ENCODE measurements at places on chromosomes 2 and 18.

- DNase-seq = no peak
Measured at GRCh38 chr2:11687736-11688135, 17.7 kb upstream of the NTSR2 start.

GRCh38 chr2:236049981-236050380 lies 118.2 kb downstream of the GBX2 start:
- DNase-seq = peak; percentile 24

DNA sequence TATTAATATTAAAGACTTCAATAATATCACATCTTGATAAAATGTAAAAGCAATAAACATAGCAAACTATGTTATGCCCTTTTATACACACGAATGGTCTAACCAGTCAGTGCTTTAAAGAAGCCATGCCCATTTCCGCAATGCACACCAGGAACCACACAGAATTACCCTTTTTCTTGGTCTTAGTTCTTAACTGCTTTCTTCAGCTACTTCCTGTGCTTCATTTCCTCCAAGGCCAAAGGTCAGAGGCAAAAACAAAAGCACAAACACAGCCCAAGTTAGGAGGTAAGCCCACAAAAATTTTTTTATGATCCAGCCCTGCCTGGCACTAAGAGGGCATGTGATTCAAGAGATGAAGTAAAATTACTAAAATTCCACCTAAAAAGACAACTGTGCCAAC lies 267.2 kb downstream of the FBXO15 start:
- no peak for DNase-seq

GRCh38 chr18:63578357-63578958 lies 8.7 kb upstream of the SERPINB13 start:
- DNase-seq = peak; percentile 15

GRCh38 chr18:48641981-48642380 lies 103.2 kb downstream of the CTIF start:
- no peak for DNase-seq

- DNase-seq = no peak
Measured at GRCh38 chr2:216495656-216496055, 3.0 kb upstream of the RPL37A start.

- no peak for DNase-seq
Measured at GRCh38 chr2:37507051-37507410, 162.6 kb downstream of the QPCT start.

- no peak for DNase-seq
Measured at GRCh38 chr18:49638209-49638785, 76.4 kb downstream of the LIPG start.

Data from activated CD4-positive, alpha-beta T cell treated with anti-CD3 and anti-CD28 coated beads for 48 hours (primary cell).